Prostate gland (tissue), 2 donors: ENCODE measurements at places on chromosomes 13 and 19. TPM values are rescaled to one million over a fixed set of nuclear protein-coding genes. Genes with fewer than 3 reads are reported as not detected.

- H3K36me3 ChIP-seq: no peaks in the 10 kb centered on the region
- no peaks in the 10 kb centered on the region for H3K27me3 ChIP-seq
- H3K4me1 ChIP-seq: no peaks in the 10 kb centered on the region
- H3K27ac ChIP-seq: no peak overlapping the region
- no peak for DNase-seq
Observed at GRCh38 chr13:48600374-48601364, 53.1 kb upstream of the CYSLTR2 start.

- no peaks in the 10 kb centered on the region for H3K4me1 ChIP-seq
- no peak for DNase-seq
- no peak overlapping the region for H3K4me3 ChIP-seq
Observed at GRCh38 chr19:49853852-49854377, 3.0 kb downstream of the PTOV1 start.

- H3K27ac ChIP-seq: peak overlapping the region; percentile 89
- H3K36me3 ChIP-seq: no peaks in the 10 kb centered on the region
- H3K4me1 ChIP-seq: peaks cover 49% of the 10 kb centered on the region
- no peak overlapping the region for H3K4me3 ChIP-seq
Observed at GRCh38 chr13:95269756-95270155, 31.5 kb downstream of the ABCC4 start.

GRCh38 chr13:110237875-110238817 is 68.8 kb downstream of the COL4A1 start:
- H3K4me1 ChIP-seq: no peaks in the 10 kb centered on the region
- H3K36me3 ChIP-seq: no peaks in the 10 kb centered on the region
- no peaks in the 10 kb centered on the region for H3K27me3 ChIP-seq
- peak overlapping the region; percentile 48 for H3K27ac ChIP-seq

DNA sequence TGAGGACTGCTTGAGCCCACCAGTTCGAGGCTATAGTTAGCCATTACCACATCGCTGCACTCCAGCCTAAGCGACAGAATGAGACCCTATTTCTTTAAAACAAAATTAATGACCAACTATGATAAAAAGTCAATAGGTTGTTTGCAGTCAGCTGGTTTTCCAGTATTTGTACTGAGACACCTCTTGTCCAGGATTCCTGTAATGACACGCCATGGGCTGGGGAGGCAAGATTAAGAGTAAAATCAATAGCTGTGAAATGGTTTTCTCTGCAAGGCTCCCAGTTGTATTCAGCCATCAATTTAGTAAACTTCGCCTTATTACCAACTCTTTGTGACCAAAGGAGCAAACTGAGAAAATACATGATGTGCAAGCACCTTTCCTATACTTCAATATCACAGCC is 29.5 kb downstream of the STK24 start:
- no peaks in the 10 kb centered on the region for H3K36me3 ChIP-seq
- peaks cover 5% of the 10 kb centered on the region for H3K4me1 ChIP-seq
- H3K4me3 ChIP-seq: no peak overlapping the region
- no peak for DNase-seq

GRCh38 chr19:33241530-33242101 is 16.0 kb upstream of the SLC7A10 start:
- H3K4me3 ChIP-seq: no peak overlapping the region
- H3K27ac ChIP-seq: no peak overlapping the region
- no peak for DNase-seq
- H3K27me3 ChIP-seq: no peaks in the 10 kb centered on the region
- H3K4me1 ChIP-seq: no peaks in the 10 kb centered on the region

DNA sequence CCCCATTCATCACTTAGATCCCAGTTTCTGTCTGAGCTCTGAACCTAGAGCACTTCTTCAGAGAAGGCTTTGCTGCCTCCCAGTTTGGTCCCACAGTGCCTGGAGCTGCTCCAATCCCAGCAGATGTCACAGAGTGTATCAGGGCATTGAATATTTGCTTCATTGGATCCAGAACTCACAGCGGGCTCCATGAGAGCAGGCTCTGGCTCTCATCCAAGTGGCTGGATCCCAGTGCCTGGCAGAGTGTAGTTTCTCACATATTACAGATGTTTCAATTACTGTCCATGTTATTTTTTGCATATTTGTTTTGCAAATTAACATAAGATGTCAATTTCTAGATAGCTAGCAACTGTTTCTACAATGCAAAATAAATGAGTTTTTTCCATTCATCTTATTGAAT is 50.6 kb downstream of the MYO16 start:
- H3K27me3 ChIP-seq: no peaks in the 10 kb centered on the region
- no peaks in the 10 kb centered on the region for H3K4me1 ChIP-seq
- H3K4me3 ChIP-seq: no peak overlapping the region
- DNase-seq: no peak
- H3K27ac ChIP-seq: no peak overlapping the region

DNA sequence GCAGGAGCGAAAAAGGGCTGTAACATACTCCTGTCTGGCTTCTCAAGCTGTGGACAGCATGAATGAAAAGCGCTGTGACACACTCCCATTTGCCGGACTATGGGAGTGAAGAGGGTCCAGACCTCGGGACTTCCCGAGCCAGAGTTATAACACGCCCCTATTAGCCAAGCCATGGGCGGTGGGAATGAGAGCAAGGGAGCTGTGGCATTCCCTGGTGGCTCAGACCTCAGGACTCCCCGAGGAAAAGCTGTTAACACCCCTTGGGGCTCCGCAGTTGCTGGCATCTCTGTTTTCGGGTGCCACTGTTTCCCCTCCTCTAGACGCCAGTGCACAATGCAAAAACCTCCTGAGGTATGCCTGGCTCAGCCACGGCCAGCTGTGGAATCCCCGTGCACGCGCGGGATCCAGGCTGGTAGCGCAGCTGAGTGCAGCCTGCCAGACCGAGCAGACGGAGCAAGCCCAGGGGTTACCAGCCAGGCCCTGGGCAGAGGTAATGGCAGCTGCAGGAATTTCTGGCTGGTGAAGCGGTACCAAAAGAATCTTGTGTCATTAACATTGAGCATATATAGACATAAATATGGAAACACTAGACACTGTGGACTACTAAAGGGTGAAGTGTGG is 1534.6 kb upstream of the PRR20A start:
- no peaks in the 10 kb centered on the region for H3K36me3 ChIP-seq
- H3K27me3 ChIP-seq: no peaks in the 10 kb centered on the region
- no peak overlapping the region for H3K4me3 ChIP-seq
- DNase-seq: no peak

- DNase-seq: no peak
- H3K4me3 ChIP-seq: no peak overlapping the region
- H3K27me3 ChIP-seq: no peaks in the 10 kb centered on the region
- no peaks in the 10 kb centered on the region for H3K4me1 ChIP-seq
- H3K27ac ChIP-seq: no peak overlapping the region
Observed at GRCh38 chr19:35293363-35293739, 1.4 kb downstream of the MAG start.

Gene SYNGR4
- 2.8 TPM for total RNA-seq

Gene TMIGD2
- total RNA-seq: not detected

Gene PRR36
- 2.2 TPM for total RNA-seq

Gene LACC1
- 27.8 TPM for total RNA-seq

Gene RPS28
- total RNA-seq: 498 TPM

Gene KLK7
- 0.68 TPM for total RNA-seq

Gene ZNF444
- total RNA-seq: 62.0 TPM

Gene C19orf53
- total RNA-seq: 151 TPM

Gene APC2
- 2.2 TPM for total RNA-seq
